ENCODE measurements at places on chromosomes 11 and 22. TPM values are rescaled to one million over a fixed set of nuclear protein-coding genes. Genes with fewer than 3 reads are reported as not detected.

The RAD9A gene
- 12.6 TPM for total RNA-seq

DNA sequence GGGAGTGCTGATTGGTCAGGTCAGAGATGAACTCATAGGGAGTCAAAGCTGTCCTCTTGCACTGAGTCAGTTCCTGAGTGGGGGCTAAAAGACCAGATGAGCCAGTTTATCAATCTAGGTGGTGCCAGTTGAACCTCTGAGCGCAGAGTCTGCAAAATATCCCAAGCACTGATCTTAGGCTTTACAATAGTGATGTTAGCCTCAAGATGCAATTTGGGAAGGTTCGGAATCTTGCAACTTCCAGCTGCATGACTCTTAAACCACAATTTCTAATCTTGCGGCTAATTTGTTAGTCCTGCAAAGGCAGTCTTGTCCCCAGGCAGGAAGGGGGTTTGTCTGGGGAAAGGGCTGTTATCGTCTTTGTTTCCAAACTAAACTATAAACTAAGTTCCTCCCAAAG, 92.3 kb upstream of the PARVA start:
- no peaks in the 10 kb centered on the region for H3K27me3 ChIP-seq
- no peaks in the 10 kb centered on the region for H3K36me3 ChIP-seq
- no peak overlapping the region for H3K27ac ChIP-seq
- no peaks in the 10 kb centered on the region for H3K4me1 ChIP-seq

GRCh38 chr11:20840341-20840740, 171.0 kb downstream of the NELL1 start:
- H3K27me3 ChIP-seq, result no peaks in the 10 kb centered on the region
- no peaks in the 10 kb centered on the region for H3K36me3 ChIP-seq
- H3K4me1 ChIP-seq, result no peaks in the 10 kb centered on the region
- H3K4me3 ChIP-seq, result no peak overlapping the region

DNA sequence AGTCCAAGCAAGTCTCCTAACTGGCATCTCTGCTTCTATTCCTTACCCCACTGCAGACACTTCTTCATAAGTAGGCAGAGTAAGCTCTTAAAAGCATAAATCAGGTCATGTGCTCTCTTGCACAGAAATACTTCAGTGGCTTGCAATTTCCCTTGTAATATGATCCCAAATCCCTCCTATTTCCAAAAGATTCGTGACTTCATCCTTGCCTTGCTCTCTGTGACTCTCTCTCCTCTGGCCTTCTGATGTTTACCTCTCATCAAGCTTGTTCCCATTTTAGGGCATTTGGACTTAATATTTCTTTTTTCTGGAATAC, 37.4 kb upstream of the NCR3LG1 start:
- H3K27me3 ChIP-seq, result no peaks in the 10 kb centered on the region
- H3K4me3 ChIP-seq, result no peak overlapping the region
- H3K27ac ChIP-seq, result no peak overlapping the region
- no peaks in the 10 kb centered on the region for H3K4me1 ChIP-seq
- no peak for DNase-seq

GRCh38 chr11:105466582-105467228, 143.2 kb upstream of the GRIA4 start:
- H3K4me1 ChIP-seq, result no peaks in the 10 kb centered on the region
- H3K4me3 ChIP-seq, result no peak overlapping the region
- no peaks in the 10 kb centered on the region for H3K27me3 ChIP-seq
- no peak for DNase-seq
- no peak overlapping the region for H3K27ac ChIP-seq

The KRTAP5-5 gene
- not detected for total RNA-seq

GRCh38 chr11:47147681-47148080, 29.0 kb downstream of the ARFGAP2 start:
- H3K4me3 ChIP-seq, result no peak overlapping the region
- H3K36me3 ChIP-seq, result no peaks in the 10 kb centered on the region
- peaks cover 21% of the 10 kb centered on the region for H3K4me1 ChIP-seq
- no peaks in the 10 kb centered on the region for H3K27me3 ChIP-seq
- H3K27ac ChIP-seq, result peak overlapping the region; percentile 2

DNA sequence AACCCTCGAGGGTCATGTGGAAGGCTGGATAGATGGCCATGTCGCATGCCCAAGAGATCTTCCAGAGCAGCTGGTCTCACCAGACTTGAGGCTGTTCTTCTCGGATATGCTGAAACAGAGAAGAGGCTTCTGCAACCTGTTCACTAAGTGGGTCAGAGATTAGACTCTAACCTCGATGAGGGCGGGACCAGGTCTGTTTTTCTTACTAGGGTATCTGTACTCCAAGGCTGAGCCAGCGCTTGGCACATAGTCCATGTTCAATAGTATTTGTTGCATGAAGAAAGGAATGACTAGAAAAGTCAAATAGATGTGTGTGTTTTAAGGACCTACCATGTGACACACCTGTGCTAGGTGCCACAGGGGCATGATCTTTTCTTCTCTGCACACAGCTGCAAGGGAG, 43.6 kb downstream of the ABTB2 start:
- DNase-seq, result no peak
- H3K4me1 ChIP-seq, result no peaks in the 10 kb centered on the region
- H3K27me3 ChIP-seq, result no peaks in the 10 kb centered on the region
- H3K27ac ChIP-seq, result no peak overlapping the region

- no peak for DNase-seq
- no peak overlapping the region for H3K27ac ChIP-seq
- peaks cover 12% of the 10 kb centered on the region for H3K4me1 ChIP-seq
- no peaks in the 10 kb centered on the region for H3K27me3 ChIP-seq
- H3K36me3 ChIP-seq, result no peaks in the 10 kb centered on the region
- H3K4me3 ChIP-seq, result no peak overlapping the region
Measured at GRCh38 chr11:6229911-6230310, 4.5 kb downstream of the FHIP1B start.

DNA sequence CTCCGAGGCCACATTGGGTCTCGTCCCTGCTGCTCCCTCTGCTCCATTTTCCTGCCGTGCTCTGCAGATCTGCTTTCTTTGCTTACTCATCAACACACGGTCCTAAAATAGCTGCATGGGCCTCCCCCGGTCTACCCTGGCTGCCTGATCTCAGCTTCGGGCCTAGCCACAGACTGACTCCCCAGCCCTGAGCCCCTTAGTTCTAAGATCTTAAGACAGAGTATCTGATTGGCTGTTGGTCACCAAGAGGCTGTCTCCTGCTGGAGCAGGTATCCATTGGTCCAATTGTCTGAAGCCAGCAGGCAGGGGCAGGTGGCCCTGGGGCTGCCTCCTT, 53.7 kb upstream of the NECTIN1 start:
- H3K27ac ChIP-seq, result no peak overlapping the region
- no peaks in the 10 kb centered on the region for H3K27me3 ChIP-seq
- DNase-seq, result no peak
- no peaks in the 10 kb centered on the region for H3K4me1 ChIP-seq
- no peaks in the 10 kb centered on the region for H3K36me3 ChIP-seq
- no peak overlapping the region for H3K4me3 ChIP-seq

- no peak overlapping the region for H3K4me3 ChIP-seq
- H3K4me1 ChIP-seq, result no peaks in the 10 kb centered on the region
- no peak overlapping the region for H3K27ac ChIP-seq
- no peaks in the 10 kb centered on the region for H3K36me3 ChIP-seq
- H3K27me3 ChIP-seq, result no peaks in the 10 kb centered on the region
Measured at GRCh38 chr22:25159028-25159427, 40.6 kb upstream of the CRYBB3 start.

GRCh38 chr11:35043936-35044335, 95.0 kb upstream of the CD44 start:
- H3K36me3 ChIP-seq, result no peaks in the 10 kb centered on the region
- no peak overlapping the region for H3K4me3 ChIP-seq
- no peaks in the 10 kb centered on the region for H3K27me3 ChIP-seq
- H3K4me1 ChIP-seq, result no peaks in the 10 kb centered on the region
- no peak for DNase-seq

The GAB4 gene
- total RNA-seq, result not detected

- no peak overlapping the region for H3K27ac ChIP-seq
- DNase-seq, result no peak
- no peak overlapping the region for H3K4me3 ChIP-seq
Measured at GRCh38 chr11:77418155-77418970, 55.5 kb downstream of the PAK1 start.

GRCh38 chr11:61482513-61482912, 26.0 kb upstream of the LRRC10B start:
- no peaks in the 10 kb centered on the region for H3K36me3 ChIP-seq
- no peaks in the 10 kb centered on the region for H3K4me1 ChIP-seq
- no peak overlapping the region for H3K27ac ChIP-seq
- H3K4me3 ChIP-seq, result no peak overlapping the region
- DNase-seq, result no peak
- no peaks in the 10 kb centered on the region for H3K27me3 ChIP-seq

Data from pancreas (tissue), 10 donors.